ENCODE measurements at places on chromosomes 5 and 9.

DNA sequence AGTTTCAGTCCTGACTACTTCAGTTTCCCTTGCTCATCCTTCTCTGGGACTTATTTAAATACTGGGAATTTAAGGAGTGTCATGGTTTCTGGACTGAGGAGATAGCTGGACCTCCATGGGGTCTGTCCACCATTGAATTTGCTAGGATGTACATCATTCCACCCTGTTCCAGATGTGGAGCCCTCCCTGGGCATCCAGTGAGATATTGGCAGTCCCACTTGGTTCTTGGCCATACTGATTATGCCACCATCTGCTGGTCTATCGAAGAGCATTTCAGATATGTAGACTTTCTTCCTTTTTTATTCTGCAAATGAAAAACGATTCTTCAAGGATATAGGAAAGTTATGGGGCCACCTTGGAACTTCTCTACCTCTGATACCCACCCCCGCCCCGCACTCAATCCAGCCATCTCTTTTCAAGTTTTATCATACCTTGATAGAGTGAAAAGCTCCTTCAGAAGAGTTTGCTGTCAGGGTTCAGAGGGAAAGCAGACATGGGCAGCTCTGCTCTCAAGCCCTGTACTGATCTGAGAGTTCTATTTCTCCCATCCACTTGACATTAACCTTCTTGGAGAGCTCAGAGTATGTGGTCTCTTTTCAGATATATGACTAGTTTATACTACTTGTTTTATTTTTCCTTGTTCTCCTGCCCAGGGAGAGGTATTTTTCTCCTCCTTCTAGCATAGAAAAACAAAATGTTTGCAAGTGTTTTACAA is 490.7 kb upstream of the SGCD start:
- no peak for DNase-seq

DNA sequence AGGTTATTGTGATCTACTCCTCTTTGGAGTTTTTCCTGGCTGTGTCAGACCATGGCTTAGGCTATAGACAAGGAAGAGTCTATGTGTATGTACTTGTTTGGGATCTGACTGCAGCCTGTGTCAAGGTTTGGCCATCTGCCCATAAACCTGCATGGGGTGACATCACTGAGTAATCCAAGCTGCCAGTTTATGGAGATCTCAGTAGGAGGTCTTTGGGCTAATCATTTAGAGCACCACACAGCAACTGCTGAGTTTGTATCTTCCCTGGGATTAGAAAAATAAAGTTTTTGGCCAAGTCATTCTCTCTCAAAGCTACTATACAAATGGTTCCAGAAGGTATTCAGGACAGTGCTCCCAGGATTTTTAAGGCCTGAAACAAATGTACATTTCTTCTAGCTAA is 65.5 kb upstream of the HSPB3 start:
- DNase-seq: peak; percentile 76

- no peak for DNase-seq
Measured at GRCh38 chr9:70228611-70229010, 30.2 kb upstream of the SMC5 start.

DNA sequence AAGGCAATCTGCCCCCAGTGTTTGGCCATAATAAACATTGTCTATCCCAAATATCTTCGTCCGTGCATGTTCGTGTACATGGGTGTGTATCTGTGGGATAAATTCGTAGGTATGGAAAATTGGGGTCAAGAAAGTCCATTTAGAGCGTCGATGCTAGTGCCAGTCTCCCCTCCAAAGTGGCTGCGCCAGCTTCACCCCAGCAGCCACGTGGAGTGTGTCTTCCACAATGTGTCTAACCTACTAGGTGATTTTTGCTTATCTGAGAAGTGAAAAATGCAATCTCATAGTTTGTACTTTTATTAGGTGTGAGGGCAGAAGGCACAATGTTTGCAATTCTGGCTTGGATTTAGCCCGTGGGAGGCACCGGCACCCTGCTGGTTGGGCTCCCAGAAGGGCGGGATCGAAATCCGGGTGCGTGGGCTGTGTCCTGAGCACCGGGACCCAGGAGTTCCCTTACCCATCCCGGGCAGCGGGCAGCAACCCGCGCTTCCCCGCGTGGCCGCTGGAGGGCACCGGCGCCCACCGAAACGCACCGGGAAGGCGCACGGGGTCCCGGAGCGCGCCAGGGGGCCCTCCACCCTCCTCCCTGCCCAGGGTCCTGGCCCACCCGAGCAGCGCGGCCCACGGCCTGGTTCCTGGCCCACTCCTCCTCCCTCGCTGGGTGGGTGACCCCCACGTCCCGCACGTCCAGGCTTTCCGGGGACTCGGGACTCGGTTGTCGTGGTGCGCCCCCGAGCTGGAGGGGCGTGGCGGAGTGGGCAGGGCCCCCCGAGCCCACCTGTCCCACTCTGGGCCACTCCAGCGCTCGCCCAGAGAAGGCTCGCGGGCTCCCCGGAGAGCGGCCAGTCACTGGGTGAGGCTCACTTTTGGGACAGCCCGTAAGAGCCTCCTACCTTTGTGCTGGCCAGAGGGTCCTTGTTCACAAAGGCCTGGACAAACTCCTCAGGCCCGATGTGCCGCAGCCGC is 55.4 kb upstream of the RNF130 start:
- peak; percentile 5 for DNase-seq

- DNase-seq: no peak
Measured at GRCh38 chr9:4102078-4102477, 197.8 kb downstream of the GLIS3 start.

DNA sequence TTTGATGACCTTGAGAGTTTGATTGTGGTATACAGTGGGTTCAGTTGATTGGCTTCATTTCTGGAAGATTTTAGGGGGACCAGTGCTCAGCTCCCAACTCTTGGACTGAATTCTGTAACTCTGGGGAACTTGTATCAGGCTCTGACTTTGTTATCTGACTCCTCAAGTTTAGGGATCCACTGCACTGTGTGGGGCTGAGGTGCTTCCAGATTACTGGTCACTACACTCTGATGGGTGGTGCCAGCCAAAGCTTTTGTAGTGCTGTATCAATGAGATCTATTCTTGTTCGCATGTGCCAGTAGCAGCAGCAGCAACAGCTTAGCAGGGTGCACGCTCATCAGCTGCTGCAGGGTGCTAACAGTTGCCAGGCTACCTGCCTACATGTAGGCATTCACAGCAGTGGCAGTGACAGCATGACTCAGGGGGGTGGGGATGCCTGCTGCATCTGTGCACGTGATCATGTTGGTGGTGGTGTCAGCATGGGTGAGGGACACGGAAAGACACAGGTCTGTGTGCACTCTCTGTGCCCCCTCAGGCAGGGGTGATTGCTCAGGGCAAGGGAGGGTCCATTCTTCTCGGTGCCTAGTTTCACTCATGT is 438.8 kb upstream of the SEMA6A start:
- DNase-seq: no peak

GRCh38 chr5:103452666-103453065 is 109.9 kb downstream of the NUDT12 start:
- peak; percentile 74 for DNase-seq

- DNase-seq: no peak
Measured at GRCh38 chr9:99746406-99746805, 75.3 kb upstream of the NR4A3 start.

DNA sequence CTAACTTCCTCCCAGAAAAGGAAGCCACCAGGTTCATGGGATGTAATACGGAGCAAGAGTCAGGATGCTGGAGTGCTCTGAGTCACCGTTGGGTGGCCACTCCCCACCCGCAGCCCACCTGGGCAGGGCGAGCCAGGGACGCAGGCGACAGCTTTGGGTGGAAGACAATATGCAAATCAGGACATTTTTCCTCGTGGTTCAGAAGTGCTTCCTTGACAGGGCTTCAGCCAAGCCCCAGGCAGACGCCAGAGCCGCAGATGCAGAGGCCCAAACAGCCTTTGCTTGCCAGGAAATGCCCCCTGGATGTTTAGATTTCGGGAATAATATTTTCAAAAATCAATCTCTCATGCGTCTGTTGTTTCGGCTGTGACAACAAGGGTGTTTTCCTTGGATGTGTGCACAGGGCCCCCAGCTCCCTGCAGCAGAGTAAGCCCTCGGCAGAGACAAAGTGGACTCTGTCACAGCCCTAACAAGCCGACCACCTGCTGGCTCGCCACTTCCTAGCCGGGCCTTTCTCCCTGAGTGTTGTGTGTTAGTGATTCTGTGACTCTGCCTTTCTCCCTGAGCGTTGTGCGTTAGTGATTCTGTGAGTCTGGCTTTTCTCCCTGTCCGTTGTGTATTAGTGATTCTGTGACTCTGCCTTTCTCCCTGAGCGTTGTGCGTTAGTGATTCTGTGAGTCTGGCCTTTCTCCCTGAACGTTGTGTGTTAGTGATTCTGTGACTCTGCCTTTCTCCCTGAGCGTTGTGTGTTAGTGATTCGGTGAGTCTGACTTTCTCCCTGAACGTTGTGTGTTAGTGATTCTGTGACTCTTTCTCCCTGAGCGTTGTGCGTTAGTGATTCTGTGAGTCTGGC is 11.8 kb upstream of the SLC9A3 start:
- DNase-seq: no peak

GRCh38 chr5:164728733-164729132 is 1223.3 kb downstream of the MAT2B start:
- DNase-seq: no peak

- peak; percentile 56 for DNase-seq
Measured at GRCh38 chr5:96927008-96927407, 8.9 kb upstream of the LNPEP start.

- no peak for DNase-seq
Measured at GRCh38 chr9:126695701-126696400, 82.1 kb downstream of the LMX1B start.

GRCh38 chr9:94802251-94802650 is 75.8 kb downstream of the AOPEP start:
- no peak for DNase-seq

DNA sequence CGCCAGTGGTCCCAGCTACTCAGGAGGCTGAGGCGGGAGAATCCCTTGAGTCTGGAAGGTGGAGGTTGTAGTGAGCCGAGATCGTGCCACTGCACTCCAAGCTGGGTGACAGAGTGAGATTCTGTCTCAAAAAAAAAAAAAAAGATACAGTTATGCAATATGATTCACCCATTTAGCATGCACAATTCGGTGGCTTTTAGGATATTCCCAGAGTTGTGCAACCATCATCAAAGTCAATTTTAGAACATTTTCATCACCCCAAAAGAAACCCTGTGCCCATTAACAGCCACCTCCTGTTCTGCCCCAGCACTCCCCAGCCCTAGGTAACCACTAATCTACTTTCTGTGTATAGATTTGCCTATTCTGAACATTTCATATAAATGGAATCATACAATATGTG is 4.3 kb upstream of the DHFR start:
- peak; percentile 40 for DNase-seq

GRCh38 chr5:27171761-27172261 is 133.4 kb upstream of the CDH9 start:
- DNase-seq: no peak

- no peak for DNase-seq
Measured at GRCh38 chr5:119321569-119322311, 34.1 kb upstream of the TNFAIP8 start.

- no peak for DNase-seq
Measured at GRCh38 chr9:22308177-22308576, 138.4 kb upstream of the DMRTA1 start.

GRCh38 chr5:109788596-109788995 is 98.9 kb downstream of the MAN2A1 start:
- no peak for DNase-seq

DNA sequence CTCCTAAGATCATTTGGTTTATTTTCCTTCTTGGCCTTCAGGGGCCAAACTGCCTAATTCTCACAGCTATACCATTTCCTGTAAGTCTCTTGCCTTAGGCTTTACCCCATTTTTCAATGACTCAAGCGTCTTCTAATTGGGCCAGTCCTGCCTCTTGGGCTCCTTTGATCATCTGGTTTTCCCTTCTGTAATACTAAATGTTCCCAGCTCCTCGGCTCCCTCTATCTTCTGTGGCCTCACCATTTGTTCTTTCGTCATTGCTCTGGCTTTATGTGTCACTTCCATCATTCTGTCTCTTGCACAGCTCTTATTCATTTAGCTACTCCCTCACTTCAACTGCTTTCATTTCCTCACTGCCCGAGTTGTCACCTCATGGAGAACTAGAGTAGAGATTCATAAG is 14.5 kb upstream of the SPINK7 start:
- DNase-seq: no peak

GRCh38 chr9:27467486-27467885 is 56.6 kb upstream of the IFNK start:
- no peak for DNase-seq

GRCh38 chr9:101333926-101334702 is 50.7 kb downstream of the BAAT start:
- no peak for DNase-seq

GRCh38 chr5:343461-344401 is 22.2 kb downstream of the AHRR start:
- peak; percentile 65 for DNase-seq

DNA sequence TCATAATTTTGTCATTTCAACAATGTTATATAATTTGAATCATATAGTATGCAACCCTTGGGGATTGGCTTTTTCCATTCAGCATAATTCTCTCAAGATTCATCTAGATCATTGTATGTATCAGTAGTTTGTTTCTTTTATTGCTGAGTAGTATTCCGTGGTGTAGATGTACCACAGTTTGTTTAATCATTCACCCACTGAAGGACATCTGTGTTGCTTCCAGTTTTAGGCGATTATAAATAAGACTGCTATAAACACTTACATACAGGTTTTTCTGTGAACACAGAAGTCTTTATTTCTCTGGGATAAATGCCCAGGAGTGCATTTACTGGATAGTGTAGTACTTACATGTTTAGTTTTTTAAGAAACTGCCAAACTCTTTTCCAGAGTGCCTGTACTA is 374.1 kb downstream of the DEPDC1B start:
- no peak for DNase-seq

- DNase-seq: no peak
Measured at GRCh38 chr5:149937610-149938009, 7.0 kb downstream of the PDE6A start.

DNA sequence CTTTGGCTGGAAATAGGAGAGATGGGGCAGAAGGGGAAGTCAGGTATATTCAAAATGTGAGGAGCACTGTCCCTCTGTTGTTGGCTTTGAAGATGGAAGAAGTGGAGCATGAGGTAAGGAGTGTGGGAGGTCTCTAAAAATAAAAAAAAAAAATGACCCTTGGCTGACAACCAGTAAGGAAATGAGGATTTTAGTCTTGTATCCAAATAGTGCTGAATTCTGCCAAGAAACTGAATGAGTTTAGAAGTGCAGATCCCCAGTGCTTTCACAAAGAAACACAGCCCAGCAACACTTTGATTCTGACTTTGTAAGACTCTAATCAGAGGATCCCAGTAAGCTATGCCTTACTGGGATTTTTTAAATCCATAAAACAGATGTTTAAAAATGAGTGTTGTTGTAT is 367.9 kb downstream of the CYLC2 start:
- no peak for DNase-seq

DNA sequence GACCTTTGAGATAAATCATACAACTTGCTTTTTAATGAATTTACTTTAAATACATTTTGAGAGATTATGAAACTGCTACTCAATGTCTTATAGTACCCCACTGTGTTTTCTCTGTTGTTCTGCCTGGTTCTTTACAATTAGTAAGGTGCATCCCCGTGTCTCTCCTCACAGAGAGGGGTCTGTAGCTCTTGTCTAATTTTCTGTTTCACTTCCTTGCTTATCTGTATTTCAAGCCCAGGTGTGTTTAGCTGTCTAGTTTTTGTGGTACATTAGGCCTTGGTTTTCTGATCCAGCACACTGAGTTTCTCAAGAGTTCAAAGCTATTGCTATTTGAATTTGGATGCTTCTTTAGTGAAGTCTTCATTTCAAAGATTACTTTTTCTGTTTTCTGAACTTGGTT is 105.1 kb downstream of the MAST4 start:
- no peak for DNase-seq
